Renal cortical epithelial cell (primary cell): ENCODE measurements at places on chromosomes 6 and 20. TPM values are rescaled to one million over a fixed set of nuclear protein-coding genes. Genes with fewer than 3 reads are reported as not detected.
A peak's percentile ranks its signal among the peaks of the same experiment; 100 is the strongest.

DNA sequence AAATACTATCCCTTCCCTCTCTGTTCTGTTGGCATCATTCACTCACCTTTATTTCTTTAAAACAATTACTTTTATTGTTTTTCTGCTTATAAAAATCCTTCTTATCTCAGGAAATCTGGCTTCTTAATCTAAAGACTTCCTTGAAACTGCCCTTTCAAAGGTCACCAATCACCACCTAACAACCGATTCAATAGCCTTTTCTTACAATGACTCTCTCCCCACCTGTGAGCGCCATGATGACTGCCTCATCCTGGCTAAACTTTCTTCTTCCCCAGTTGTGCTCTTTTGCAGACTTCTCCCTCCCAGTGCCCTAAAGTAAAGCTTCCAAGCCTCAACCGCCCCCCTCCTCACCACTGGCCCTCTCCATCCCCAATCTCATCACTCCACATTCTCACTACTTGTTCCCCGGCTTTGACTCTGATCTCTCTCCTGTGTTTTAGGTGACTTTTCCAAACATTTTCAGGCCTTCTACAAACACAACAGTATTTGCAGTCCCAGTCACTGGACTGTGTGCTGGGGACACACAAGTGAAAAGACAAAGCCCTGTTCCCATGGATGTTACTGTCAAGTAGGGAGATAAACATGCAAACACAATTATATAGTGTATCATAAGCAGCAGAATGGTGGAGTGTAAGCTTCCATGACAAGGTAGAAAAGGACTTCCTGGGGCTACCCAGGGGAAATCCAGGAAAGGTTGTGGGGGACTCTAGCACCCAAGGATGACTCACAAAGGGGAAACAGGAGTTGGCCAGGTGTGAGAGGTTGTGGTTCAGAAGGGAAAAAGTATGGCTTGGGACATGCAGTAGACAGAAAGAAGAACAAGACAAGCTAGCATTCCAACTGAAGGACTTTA lies 12.8 kb downstream of the NHSL1 start:
- DNase-seq: peak; percentile 42

DNA sequence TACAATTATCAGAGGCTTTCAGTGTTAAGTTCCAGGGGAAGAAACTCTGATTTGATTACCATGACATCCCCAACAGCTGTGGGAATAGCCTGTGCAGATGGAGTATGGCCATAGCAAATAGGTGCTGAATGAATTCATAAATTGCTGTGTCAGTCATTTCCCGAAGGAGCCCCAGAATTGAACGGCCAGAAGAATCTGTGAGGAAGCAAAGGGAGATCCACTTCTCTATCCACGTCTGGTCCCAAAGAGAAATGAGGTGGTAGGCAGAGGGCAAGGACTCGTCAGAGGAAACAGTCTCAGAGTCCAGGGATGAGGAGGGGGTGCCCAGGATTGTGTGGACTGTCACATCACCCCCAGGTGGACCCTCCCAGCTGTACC lies 3.1 kb upstream of the TAF8 start:
- DNase-seq: no peak

DNA sequence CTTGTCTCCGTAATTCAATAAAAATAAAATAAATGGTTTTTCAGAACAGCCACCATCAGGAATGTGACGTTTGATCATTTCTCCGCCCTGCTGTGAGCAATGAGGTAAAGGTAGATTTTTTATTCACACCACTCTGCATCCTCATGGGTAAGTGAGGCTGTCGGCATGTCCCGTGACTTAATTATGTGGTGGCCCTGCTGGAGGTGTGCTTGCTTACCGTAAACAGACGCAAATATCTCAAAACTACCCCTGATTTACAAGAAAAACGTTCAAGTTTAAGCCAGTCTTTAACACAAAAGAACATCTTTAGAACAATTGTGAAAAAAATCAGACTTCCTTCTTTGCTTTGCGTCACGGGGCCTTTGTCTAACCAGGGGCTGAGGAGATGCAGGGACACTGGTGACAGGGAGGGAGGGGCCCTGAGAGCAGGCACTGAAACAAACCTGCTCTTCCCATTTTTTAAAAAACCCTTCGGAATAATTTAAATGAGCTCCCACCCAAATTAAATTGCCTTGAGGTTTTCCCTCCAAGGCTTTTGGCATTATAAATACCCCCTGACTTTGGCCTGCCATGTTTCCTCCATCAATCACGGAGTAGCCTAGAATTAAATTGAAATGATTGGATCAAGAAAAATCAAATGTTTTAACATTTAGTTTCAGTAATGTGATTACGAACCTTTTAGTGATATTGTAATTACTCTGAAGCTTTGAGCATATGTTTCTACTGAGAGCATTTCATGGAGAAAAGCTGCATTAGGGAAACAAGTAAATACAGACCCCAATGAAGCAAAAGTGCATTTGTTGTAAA lies 13.4 kb downstream of the PRKN start:
- no peak for DNase-seq

DNA sequence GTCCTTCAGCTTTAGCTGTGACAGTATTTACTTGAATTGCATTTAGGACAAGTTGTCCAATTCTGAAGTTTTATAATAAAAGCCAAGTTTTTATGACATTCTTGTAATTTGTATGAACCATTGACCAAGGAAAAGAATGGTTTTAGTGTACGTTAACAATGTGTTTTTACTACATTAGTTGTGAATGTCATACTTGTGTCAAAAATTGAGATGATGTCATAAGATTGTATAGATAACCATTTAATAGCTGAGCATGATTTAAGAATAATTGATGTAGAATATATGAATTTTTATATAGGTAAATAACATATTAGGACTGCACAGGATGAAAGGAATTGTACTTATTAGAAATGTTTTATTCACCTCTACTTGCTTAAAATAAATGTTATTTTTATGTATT lies 102.9 kb downstream of the MACROD2 start:
- no peak for DNase-seq

PRKN gene
- total RNA-seq: 3.6 and 3.8 TPM in 2 replicates

DNA sequence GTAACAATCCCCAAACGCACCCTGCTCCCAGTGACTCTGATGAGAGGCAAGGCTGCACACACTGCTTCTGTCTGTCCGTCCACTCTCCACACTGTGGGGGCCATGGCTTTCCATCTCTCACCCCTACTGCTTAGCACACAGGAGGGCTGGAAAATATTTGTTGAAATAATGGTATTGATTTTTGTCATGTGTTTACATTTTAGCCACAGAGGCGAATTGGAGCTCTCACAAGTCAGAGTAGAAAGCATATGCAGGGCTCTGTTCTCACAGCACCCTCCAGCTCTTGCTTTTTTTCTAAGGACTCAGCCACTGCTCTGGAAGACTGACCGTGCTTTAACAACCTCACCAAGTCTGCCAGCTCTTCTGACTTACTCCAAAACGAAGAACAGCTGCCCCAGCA lies 273.8 kb downstream of the GMDS start:
- no peak for DNase-seq

- DNase-seq: no peak
Observed at GRCh38 chr6:53528107-53528506, 16.8 kb downstream of the GCLC start.

DNA sequence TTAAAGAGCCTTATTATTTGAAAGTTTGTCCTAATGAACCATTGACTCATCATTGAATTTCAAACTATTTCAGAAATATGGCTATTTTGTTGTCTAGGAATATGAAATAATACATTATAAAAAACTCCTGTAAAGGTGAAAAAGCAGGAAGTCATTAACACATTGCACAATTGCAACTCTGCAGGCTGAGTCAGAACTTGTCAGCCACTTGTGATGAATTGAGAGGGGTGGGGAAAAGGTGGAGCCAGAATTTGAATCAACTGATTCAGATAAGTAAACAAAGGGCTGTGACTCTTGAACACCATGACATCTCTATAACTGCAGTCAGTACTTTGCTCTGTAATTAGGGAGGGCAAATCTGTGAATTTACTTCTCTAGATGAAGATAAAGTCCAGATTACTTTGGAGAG lies 6.0 kb downstream of the C6orf141 start:
- DNase-seq: peak; percentile 98

GTF2H4 gene
- total RNA-seq: 17.2 and 24.2 TPM in 2 replicates

GRCh38 chr6:169905041-169905807 lies 153.8 kb downstream of the ERMARD start:
- DNase-seq: peak; percentile 56

GRCh38 chr6:29447670-29448069 lies 8.6 kb downstream of the OR10C1 start:
- DNase-seq: no peak

SLC32A1 gene
- not detected in 2 replicates for total RNA-seq

DNA sequence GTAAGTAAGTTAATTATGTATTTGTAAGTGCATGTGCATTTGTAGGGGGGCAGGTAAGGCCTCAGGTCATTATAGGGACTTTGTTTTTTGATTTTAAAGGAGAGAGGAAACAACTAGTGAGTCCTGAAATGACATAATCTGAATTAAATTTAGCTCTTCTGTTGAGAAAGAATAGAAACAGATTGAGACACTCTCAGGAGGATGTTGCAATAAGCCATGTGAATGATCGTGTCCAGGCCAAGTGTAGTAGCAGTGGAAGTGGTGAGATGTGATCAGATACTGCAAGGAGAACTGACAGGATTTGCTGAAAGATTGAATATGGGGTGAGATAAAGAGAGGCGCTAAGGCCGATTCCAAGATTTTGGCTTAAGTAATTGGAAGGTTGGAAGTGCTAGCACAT lies 2.6 kb upstream of the CENPW start:
- DNase-seq: peak; percentile 85

- peak; percentile 76 for DNase-seq
Observed at GRCh38 chr6:130885392-130886192, 58.4 kb downstream of the SMLR1 start.
